Fibroblast of skin of back (primary cell): ENCODE measurements at places on chromosomes 16 and 17.
A peak's percentile ranks its signal among the peaks of the same experiment; 100 is the strongest.

DNA sequence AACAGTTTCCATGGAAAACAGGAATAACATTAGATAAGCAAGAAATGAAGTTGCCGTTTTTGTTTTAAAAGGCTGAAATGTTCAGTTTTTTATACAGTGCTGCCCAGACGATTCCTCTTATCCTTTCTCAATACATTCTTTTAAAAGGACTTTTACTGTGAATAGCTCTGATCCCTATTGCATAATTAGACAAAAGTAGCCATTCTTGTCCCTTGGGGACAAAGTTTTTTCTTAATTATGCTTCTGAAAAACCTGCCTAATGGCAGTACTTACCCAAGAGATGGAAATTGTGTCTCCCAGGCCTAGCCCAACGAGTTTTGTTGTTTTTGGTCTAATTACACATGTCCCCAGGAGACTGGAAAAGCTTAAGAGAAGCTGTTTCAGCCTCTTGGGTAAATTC, 27.6 kb downstream of the NXPH3 start:
- no peak for DNase-seq

DNA sequence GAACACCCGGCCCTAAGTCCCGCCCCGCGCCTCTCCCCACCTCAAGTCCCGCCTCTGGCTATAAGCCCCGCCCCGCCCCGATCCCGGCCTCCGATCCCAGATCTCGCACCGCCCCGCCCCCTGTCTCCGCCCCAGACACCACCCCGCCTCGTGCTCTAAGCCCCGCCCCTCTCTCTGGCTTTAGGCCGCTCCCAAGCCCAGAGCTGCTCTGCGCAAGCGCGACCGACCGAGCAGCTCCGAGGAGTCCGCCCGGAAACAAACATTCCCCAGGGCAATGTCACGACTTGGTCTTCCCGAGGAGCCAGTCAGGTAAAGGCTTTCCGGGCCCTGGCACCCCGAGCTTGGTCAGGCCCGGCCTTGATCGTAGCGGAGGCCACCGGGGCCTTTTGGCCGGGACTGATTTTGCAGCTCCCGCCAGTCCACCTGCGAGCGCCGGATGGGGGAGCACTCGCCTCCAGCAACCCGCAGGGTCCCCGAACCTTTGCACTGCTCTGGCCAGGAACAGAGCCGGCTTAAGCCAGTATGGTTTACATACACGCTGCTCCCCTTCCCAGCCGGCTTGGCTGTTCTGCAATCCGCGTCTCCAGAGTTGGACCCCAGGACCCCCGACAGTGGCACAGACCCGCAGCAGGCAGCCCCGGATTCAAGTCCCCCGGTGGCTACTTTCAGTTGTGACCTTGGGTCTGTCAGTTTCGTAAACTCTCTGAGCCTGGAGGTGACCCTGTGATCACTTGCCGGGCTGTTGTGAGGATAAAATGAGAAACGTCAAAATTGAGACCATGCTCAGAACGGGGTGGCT, at the start of gene NUDT7:
NUDT7 (plus strand) TSS at position 206 of the 799 bp plus-strand sequence; CDS start at position 275, 69 bp downstream.
- DNase-seq, result peak; percentile 95

GRCh38 chr17:17503566-17504130, 7.5 kb upstream of the RASD1 start:
- DNase-seq, result no peak

DNA sequence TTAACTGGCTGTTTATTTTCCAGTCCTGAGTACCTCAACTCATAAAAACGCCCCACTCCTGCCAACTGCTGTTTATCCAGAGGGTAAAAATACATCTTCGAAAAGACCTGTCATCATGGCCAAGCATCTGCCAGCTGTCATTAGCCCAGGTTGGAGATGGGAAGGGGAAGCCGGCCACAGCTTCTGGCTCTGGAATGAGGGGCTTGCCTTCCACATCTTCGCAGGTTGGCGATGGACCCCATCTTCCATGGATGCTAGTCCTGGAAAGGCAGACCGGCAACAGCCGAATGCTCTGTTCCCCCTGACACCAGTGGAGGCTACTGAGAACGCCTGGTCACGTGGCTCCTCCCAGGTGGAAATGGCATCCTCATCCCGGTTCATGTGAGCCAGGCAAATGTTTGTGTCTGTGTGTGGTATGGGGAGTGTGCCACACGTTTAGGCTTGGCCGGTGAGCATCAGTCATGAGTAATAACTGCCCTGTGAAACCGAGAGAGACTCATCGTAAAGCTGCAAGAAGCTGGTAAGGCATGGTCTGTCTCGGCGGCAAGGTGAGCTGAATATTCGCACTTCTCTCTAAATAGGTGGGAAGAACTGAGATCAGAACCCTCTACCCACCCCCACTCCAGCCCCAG, 420 bp upstream of the KRTAP17-1 start:
- DNase-seq, result no peak

- DNase-seq, result peak; percentile 47
Measured at GRCh38 chr17:75695141-75695829, 26.0 kb upstream of the ITGB4 start.

- no peak for DNase-seq
Measured at GRCh38 chr16:27690608-27691007, 140.7 kb downstream of the KATNIP start.
